ENCODE measurements at places on chromosomes 6 and 20. TPM values are rescaled to one million over a fixed set of nuclear protein-coding genes. Genes with fewer than 3 reads are reported as not detected.

The MUCL3 gene
- total RNA-seq, result not detected

The MOXD1 gene
- total RNA-seq, result 41.5 TPM

The RPP40 gene
- 17.9 TPM for total RNA-seq

The CCN6 gene
- total RNA-seq, result 0.10 TPM

The ABHD16B gene
- not detected for total RNA-seq

The AMD1 gene
- 39.8 TPM for total RNA-seq

The COL9A3 gene
- 0.39 TPM for total RNA-seq

The SPATA25 gene
- 0.65 TPM for total RNA-seq

The FOXA2 gene
- total RNA-seq, result not detected

The TNFRSF6B gene
- total RNA-seq, result 0.98 TPM

The ENPP4 gene
- 17.1 TPM for total RNA-seq

The NOX3 gene
- total RNA-seq, result not detected

The LZTS3 gene
- total RNA-seq, result 7.5 TPM

The FRK gene
- 1.6 TPM for total RNA-seq

The RBM24 gene
- 2.9 TPM for total RNA-seq

The PHIP gene
- total RNA-seq, result 29.0 TPM

The MYLIP gene
- 33.2 TPM for total RNA-seq

The LPIN3 gene
- total RNA-seq, result 8.3 TPM

The PTK7 gene
- total RNA-seq, result 36.5 TPM

The HLA-DQA1 gene
- total RNA-seq, result not detected

The ARG1 gene
- not detected for total RNA-seq

The MAVS gene
- total RNA-seq, result 30.9 TPM

The TPBG gene
- total RNA-seq, result 138 TPM

The SASH1 gene
- total RNA-seq, result 120 TPM

The HAO1 gene
- not detected for total RNA-seq

The PCMTD2 gene
- 46.7 TPM for total RNA-seq

The DNAH8 gene
- not detected for total RNA-seq

The ACTL10 gene
- 3.5 TPM for total RNA-seq

The ULBP2 gene
- 14.9 TPM for total RNA-seq

The TTBK1 gene
- not detected for total RNA-seq

The CLDN20 gene
- total RNA-seq, result not detected

The OR12D3 gene
- not detected for total RNA-seq

The GSTA3 gene
- not detected for total RNA-seq

The C6orf132 gene
- 0.66 TPM for total RNA-seq

The C4A gene
- total RNA-seq, result 12.3 TPM

The TTLL9 gene
- 0.07 TPM for total RNA-seq

The DEFB124 gene
- total RNA-seq, result not detected

The TREM1 gene
- 1.5 TPM for total RNA-seq

The EBF4 gene
- total RNA-seq, result 0.89 TPM

The MTCH1 gene
- 269 TPM for total RNA-seq

The GMNN gene
- total RNA-seq, result 15.3 TPM

The TRIM10 gene
- total RNA-seq, result not detected

The KCNK16 gene
- not detected for total RNA-seq

The DZANK1 gene
- 1.7 TPM for total RNA-seq

The IPCEF1 gene
- 0.07 TPM for total RNA-seq

The ZNFX1 gene
- total RNA-seq, result 45.8 TPM

Data from smooth muscle cell of the pulmonary artery (primary cell).